NCI-H2081 treated with DMSO at 0.1 percent for 48 hours (cell line): ENCODE measurements at places on chromosomes 6 and 20.

GRCh38 chr6:11151488-11151887 lies 40.0 kb upstream of the ERVFRD-1 start:
- DNase-seq = no peak

GRCh38 chr6:79564636-79565035 lies 27.4 kb upstream of the LCA5 start:
- no peak for DNase-seq

DNA sequence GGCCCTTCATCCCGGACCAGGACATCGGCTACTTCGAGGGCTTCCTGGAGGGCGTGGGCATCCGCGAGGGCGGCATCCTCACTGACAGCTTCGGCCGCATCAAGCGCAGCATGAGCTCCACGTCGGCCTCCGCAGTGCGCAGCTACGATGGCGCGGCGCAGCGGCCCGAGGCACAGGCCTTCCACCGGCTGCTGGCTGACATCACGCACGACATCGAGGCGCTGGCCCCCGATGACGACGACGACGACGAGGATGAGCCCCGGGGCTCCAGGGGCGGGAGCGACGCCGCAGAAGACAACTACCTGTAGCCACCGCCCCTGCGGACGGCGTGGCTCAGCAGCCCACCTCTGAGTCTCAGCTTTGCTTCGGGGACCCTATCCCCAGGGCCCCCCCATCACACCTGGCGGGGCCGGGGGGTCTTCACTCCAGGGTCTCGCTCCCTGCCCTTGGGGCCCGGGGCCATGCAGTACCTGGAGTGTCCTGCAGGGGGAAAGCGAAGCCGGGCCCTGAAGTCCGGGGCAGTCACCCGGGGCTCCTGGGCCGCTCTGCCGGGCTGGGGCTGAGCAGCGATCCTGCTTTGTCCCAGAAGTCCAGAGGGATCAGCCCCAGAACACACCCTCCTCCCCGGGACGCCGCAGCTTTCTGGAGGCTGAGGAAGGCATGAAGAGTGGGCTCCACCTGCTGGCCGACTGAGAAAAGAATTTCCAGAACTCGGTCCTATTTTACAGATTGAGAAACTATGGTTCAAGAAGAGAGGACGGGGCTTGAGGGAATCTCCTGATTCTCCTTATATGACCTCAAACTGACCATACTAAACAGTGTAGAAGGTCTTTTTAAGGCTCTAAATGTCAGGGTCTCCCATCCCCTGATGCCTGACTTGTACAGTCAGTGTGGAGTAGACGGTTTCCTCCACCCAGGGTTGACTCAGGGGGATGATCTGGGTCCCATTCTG lies 20.8 kb upstream of the HCK start:
- DNase-seq = peak; percentile 16

GRCh38 chr6:42688281-42688680 lies 34.1 kb downstream of the PRPH2 start:
- DNase-seq = no peak

GRCh38 chr6:70957284-70957617 lies 391 bp upstream of the B3GAT2 start:
- no peak for DNase-seq

- DNase-seq = no peak
Measured at GRCh38 chr6:3723251-3723650, 28.3 kb downstream of the PXDC1 start.

GRCh38 chr20:51889466-51889865 lies 87.1 kb upstream of the SALL4 start:
- DNase-seq = no peak

DNA sequence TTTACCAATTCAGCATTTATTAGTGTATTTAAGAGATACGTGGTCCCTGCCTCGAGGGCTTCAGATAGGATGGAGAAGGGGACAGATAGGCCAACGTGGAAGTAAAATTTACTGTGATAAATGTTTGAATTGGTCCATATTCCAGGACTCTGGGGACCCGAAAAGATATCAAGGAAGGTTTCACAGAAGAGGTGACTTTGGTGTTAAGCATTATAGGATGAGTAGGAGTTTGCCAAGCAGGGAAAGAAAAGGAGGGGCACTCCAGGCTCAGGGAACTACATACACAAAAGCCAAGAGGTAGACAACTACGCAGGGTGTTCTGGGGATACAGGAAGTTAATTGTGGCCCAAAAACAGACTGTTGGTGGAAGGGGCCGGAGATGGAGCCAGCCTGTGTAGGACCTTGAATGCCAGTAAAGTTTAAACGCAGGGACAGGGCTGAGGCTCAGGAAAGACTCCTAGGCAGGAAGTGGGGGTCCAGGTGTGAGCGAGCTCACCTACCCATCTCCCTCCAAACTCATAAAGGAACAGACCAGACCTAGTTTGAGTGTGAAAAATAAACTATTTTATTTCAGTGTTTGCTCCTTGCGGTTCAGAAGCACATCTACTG lies 37.0 kb downstream of the TGM2 start:
- no peak for DNase-seq

- no peak for DNase-seq
Measured at GRCh38 chr6:106181664-106182418, 95.7 kb downstream of the PRDM1 start.

- DNase-seq = no peak
Measured at GRCh38 chr6:117317261-117317660, 51.9 kb downstream of the VGLL2 start.

- no peak for DNase-seq
Measured at GRCh38 chr6:154060076-154060475, 21.0 kb downstream of the OPRM1 start.

GRCh38 chr6:2558861-2559801 lies 191.6 kb downstream of the MYLK4 start:
- no peak for DNase-seq

GRCh38 chr20:54566031-54566688 lies 90.8 kb downstream of the DOK5 start:
- DNase-seq = no peak

- DNase-seq = no peak
Measured at GRCh38 chr20:58251348-58251978, 23.0 kb upstream of the ANKRD60 start.

DNA sequence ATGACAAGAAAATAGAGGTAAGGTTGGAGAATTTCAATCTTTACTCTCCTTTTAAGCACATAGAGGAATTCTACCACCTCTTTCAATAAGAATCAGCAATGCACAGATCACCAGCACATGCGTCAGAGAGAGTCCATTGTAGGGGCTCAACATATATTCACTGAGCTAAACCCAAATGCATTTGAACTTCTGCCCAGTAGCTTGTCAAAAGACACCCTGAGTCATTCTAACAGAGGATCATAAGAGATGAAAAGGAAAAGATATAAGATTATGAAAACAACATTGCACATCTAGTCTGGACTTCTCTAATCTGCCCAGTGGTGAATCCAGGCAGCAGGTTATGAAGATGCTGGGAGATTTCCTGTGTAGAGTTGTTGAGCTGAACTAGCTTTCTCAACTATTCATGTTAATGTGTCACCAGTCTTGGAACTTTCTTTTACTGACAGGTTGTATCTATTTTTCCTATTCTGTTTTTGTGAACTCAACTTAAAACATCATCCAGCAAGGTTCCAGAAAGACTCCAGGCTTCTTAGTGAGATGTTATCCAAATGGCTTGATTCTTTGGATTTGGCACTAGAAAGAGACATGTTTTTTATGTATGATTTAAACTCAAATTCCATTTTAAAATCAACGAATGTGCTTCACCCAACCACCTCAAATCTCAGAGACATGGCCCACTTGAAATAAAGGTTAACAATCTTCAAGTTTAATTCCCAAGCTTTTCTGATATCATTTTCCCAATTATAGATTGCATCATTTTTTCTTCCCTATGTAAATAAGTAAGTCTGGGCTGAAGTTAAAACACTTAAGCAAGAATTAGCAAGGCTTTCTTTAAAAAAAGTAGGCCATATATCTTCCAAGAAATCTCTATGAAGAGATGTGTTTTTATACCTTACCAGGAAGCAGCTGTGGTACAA lies 89.3 kb downstream of the TSHZ2 start:
- DNase-seq = no peak

GRCh38 chr20:5195655-5196054 lies 68.8 kb downstream of the CDS2 start:
- no peak for DNase-seq

DNA sequence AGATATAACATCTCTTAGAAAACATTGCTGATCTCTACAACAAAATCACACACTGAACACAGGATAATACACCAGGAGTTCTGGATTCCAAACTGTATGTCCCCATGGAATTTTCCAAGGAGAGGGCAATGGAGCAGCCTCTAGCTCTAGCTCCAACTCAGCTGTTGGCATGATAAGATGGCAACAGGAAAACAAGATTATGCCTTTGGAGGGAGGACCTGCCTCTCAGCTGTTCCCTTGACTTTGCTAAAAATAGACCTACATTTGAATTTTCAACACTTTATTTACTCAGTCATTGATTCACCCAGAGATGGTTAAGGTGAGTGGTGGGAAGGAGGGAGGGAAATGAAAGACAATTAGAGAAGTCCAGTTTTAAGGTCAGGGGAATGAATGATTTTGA lies 246.7 kb downstream of the ALDH8A1 start:
- no peak for DNase-seq

GRCh38 chr6:43359381-43359780 lies 10.1 kb downstream of the ZNF318 start:
- no peak for DNase-seq

- no peak for DNase-seq
Measured at GRCh38 chr20:41003143-41003935, 25.3 kb upstream of the TOP1 start.

GRCh38 chr20:13461849-13462458 lies 176.8 kb downstream of the TASP1 start:
- no peak for DNase-seq

- no peak for DNase-seq
Measured at GRCh38 chr6:110544472-110544871, 68.1 kb upstream of the SLC22A16 start.
